ENCODE measurements at places on chromosomes 3 and 15. TPM values are rescaled to one million over a fixed set of nuclear protein-coding genes. Genes with fewer than 3 reads are reported as not detected.

DNA sequence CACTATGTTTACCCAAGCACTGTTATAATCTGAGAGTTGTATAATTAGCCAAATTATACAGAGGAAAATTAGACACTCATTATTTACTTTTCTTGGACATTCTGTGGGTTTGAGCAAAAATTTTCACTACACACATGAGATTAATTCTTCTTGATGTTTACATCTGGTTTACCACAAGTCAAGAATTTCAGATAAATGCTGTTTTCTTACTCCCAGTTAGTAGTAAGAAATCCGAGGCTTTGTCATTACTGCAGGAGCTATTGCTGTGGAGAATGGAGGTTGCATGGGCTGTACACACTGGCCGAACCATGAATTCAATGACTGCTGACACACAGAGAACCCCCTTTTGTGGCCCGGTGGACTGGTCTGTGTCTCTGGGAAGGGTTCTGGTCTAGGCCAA lies 207.7 kb upstream of the CFAP20DC start:
- DNase-seq = no peak

GRCh38 chr3:8493744-8494143 lies 7.9 kb upstream of the LMCD1 start:
- no peak for DNase-seq

DNA sequence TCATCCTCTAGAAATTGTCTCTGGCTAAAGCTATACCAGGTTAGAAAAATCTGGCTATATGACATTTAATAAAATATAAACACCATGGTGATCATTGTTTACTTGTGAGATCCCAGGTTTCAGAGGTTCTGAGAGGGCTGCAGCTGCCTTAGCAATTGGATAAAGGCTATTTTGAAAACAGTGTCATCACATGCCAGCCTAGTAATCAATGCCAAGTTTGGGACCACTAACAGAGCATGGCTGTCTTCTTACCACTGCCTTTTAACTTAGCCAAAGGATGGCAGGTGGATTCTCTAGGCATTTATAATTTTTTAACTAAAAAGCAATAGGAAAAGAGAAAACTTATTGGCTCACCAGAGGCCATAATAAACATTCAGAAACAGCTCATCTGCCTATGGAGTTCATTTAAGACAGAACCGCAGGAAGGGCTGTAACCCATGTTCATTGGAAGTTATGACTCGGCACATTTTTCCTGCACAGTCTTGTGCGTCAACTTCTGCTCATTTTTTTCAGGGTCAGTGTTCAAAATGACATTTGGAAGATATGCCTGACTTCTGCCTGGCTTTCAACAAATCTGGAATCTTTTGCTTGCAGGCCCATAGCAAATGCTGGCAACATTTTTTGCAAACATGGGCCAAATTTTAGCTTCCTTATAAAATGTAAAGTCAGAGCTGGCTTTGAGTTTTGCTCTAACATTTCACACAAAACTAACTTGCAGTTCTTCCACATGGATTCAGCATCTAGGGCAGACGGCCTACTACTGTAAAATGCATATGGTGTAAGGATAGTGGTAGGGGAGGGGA lies 476.0 kb upstream of the TBL1XR1 start:
- no peak for DNase-seq

DNA sequence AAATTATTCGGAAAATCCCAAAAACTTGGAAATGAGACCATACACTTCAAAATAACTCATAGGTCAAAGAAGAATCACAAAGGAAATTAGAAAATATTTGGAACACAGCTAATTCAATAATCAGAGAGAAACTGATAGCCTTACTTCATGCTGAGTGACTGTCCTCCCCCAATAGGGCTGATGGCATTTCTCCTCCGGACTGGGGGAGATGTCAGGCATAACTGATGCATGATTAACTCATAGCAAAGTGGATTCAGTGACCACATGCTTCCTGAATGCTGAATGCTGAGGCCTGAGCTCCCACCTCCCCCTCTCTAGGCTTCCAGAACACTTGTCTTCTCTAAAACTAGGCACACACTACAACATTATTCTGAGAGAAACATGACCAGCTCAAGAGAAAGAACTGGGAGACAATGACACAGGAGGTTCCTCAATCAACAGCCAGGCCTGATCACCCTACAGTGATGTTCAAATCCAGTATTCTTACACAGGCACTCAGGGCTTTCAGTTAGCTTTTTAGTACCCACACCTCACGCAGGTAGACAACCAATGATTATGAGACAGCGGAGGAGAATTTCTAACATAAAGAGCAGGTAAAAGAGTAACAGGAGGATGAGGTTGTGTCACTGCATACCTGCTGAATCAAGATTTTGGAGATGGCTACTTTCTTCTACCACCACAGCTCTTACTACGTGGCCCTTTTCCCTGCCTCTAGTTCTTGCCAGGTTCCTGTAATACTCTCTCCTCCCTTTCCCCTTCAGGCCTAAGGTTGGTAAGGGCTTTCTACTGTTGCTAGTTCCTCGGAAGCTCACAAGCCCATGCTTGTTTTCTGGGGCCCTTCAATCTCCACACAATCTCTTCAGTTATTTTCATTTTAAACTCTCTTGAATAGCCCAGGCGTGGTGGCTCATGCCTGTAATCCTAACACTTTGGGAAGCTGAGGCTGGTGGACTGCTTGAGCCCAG lies 96.1 kb downstream of the FMN1 start:
- DNase-seq = no peak

DNA sequence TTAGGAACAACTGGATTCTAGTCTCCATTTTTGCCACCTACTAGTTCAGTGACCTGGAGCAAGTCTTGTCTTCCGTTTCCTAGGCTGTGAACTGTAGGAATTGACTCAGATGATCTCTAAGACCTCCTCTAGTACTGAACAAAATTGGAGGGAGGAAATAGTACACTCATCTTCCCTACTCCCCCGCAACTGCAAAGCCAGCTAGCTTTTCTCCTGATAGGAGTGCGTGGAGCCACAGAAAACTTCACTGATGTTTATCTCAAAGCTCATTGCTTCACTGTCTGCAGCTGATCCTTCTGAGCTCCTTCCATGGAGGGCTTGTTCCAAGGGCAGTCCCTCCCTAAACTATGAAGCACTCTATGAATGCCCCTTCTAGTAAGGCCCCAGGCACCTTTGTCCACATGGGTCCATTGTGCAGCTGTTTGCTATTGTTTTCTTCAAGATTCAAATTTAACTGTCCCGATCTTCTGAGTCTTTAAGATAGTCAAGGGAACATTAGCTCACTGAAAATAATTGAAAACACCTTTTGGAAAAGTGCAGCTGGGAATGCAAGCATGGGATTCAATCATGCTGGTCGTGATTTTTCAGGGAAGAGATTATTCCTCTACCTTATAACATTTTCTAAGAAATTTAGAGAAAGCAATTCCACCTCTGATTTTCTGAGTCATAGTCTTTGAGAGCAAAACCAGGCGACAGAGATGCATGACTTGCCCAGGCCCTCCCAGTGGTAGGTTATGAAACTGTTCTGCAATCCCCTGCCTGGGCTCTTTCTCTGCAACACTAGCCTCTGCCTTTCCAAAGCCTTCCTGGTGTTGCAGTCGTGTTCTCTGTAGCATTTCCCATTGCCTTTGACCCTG lies 24.3 kb downstream of the FILIP1L start:
- DNase-seq = no peak

Gene SELENOT
- total RNA-seq = 85.9 TPM
